ENCODE measurements at places on chromosomes 5 and 9.
A peak's percentile ranks its signal among the peaks of the same experiment; 100 is the strongest.

- peak; percentile 64 for DNase-seq
These were observed 7.7 kb downstream of the LHFPL2 start for GRCh38 chr5:78640662-78641474.

- DNase-seq = no peak
These were observed 41.6 kb downstream of the PTAR1 start for GRCh38 chr9:69718218-69718617.

GRCh38 chr5:135662683-135663082 lies 83.9 kb upstream of the CXCL14 start:
- no peak for DNase-seq

- no peak for DNase-seq
These were observed 28.8 kb downstream of the AHRR start for GRCh38 chr5:350355-350754.

- DNase-seq = no peak
These were observed 597.3 kb upstream of the SGCD start for GRCh38 chr5:155729684-155730059.

DNA sequence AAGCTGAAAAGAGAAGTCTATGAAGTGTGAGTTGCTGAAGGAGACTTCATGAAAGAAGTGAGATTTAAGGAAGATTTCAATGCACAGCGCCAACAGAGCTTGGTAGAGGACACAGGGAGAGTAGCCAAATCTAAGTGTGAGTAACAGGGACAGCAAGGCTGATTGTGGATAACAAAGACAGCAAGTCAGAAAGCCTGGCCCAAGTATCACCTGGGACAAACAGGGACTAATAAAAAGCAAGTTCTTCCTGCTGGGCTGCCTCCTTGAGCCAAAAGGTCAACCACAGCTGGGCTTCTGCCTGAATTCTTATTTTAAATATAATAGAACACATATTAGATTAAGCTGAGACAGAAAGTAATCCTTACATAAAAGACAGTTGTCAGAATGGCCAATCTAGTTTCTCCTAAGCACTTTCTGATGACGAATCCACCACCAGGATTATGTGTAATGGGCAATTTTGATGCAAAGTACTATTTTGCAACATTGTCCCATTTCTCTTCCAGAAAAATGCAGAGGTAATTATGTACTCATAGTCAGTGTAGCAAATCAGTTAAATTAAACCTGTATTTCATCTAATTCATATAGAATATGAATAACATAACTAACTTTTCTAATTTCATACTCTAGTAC lies 73.8 kb downstream of the MAPKAP1 start:
- no peak for DNase-seq

- peak; percentile 73 for DNase-seq
These were observed 111.9 kb downstream of the FEM1C start for GRCh38 chr5:115432691-115433090.

DNA sequence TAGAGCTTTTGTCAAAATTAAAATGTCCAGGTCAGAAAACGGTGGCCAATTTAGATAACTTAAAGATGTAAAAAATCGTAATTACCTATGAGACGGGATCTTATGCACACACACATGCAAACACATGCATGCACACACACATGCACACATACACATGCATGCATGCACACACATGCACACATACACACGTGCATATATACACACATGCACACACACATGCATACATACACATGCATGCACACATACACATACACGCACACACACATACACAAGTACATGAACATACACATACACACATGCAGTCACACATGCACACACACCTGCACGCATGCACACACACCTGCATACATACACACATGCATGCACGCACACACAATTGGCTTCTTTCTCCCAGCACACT lies 362.0 kb downstream of the IRX1 start:
- no peak for DNase-seq

GRCh38 chr5:154369682-154370081 lies 76.1 kb upstream of the SAP30L start:
- DNase-seq = no peak

GRCh38 chr9:8351436-8351835 lies 551.9 kb upstream of the DMAC1 start:
- no peak for DNase-seq

DNA sequence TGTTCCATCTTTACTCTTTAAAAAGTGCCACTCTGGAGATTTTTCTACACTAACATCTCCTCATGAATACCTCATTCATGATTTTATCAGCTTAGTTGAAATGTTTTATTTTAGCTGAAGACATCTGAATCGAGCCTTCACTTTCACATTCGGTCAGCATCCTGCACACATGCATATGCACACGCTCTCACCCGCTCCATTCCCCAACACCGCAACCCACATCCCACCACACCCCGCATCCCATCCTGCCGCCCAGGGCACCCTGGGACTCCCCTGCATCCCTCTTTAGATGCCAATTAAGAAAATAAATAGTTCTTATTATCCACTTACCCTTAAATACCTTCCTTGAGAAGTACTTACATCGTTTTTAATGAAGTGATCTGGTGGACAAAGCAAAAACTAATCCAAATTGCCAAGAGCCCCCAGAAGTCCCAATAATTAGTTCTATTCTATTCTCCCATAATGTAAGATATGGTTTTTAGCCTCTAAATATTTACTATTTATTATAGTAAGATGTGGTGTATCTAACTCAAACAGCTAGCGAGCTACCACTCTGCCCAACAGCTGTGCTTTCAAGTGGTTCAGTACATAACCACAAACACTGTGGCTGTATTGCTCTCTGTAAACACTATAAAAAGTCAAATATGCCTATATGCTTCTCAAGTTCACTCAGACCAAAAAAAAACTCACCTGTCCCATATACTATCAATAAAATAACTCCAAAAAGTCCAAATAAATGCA lies 38.2 kb downstream of the GZMK start:
- no peak for DNase-seq

DNA sequence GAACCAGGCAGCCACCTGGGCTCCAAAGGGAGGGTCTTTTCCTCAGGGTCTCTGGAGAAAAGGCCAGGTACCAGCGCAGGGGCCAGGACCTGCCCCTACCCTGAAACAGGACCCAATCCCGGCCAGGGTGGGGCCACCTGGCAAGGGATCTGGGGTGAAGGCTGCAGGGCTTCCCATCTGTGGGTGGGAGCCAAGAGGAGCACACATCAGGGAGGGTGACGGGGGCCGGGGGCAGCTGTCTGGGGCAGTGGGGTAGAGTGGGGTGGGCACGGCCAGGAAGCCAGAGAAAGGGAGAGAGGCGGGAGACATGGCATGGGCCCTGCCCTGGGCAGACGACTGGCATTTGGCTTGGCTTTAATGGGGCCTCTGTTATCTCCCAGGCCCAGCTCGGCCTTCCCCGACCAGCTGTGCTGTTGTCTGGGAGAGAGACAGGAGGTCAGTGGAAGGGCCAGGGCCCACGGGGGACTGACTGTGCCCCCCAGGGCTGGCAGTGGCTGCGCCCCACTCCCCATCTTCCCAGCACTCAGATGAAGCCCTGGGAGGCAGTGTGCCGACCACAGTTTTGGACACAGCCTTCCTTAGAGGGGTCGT lies 57.2 kb upstream of the RNF130 start:
- no peak for DNase-seq

DNA sequence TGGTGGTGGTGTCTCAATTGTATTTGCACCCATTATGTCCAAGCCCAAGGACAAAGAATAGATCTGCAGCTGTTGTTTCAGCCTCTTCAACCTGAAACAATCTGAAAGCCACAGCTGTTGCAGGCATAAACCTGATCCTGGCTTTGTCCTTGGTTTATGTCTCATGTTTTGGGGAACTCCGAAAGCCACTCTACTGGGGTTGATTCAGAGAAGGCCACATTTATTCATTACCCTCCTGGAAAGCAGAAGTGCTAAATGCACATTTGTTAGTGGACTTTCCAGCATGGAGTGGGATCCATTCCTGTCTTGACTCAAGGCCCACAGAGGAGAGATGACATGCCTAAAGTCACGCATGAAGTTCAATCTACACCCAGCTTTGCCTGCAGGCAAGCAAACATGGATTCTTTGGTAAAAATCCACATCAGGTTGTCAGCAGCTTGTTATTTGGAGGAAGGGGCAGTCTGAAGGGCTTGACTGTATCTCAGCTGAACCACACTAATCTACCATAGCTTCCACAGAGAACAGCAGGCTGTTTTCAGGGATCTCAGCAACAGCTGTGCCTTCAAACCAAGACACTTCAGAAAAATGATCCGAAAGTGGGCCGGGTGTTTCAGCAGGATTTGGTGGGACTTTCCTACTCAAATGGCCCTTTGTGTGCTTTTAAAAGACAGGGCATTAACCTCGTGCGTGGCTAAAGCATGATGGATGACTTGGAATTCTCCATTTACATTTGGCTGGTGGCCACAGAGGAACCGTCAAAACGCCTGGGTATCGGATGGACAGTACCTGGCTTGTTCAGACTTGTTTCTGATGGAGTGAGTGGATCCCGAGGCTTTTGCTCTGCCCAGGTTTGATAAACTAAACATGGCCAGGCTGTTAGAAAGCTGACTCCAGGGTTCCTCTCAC lies 36.2 kb upstream of the ADAM19 start:
- peak; percentile 64 for DNase-seq

DNA sequence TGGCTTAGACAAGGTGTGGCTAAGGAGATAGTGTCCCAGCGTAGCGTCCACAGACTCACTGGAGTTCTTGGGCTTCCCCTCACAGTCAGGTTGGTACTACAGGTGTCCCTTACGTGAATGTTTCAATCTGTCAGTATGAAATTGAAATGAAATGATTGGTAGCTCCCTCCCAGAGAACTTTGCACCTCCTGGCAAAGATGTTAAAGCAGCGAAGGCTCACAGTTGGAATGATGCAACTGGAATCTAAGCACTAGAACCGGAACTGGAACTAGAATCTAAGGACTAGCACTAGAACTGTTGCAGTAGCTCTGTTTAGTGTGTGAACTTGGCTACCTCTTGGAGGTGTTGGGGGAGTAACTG lies 1.1 kb downstream of the SLC31A1 start:
- no peak for DNase-seq

DNA sequence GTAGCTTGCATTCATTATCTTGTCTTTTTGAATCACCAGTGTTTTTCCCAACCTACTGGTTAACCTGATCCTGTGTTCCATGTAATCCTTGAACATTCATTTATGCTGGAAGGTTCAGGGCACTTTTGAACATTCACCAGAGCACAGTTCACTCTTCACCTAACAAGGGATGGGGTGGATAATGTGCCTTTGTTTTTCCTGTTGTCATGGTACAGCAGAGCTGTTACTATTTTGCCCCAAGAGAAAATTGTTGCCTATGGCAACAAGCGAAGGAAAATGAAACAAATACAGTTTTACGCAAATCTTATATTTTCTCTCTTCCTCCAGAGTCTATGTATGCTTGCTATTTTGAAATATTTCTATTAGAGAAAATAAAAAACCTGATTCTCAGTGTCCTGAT lies 60.3 kb upstream of the RIOK2 start:
- DNase-seq = no peak

DNA sequence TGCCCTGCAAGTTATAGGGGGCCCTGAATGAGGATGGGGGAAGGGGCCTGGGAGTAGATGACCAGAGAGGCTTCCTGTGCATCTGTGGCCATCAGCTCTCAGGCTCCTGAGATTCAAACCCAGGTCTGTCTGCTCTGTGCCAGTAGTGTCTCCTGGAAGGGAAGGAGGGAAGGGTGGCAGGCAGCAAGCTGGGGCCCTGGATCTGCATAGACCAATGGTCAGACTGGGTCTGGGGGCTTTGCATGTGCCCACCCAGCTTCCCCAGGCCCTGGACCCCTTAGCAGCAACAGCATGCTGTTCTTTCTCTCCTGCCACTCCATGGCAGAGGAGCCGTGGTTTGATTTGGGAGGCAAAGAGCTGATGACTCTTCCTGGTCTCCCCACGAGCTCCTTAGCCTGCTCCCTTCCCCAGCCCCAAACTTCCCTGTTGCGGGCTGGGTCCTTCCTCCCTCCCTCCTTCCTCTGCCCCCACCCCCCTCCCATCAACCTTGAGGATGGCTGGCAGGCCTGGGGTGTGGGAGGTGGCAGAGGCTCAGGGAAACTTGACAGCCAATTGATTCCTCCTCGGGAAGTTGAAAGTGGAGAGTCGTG lies 31.6 kb downstream of the DAB2IP start:
- no peak for DNase-seq

GRCh38 chr5:132396589-132397031 lies 27.1 kb downstream of the SLC22A5 start:
- no peak for DNase-seq

GRCh38 chr9:106107716-106108115 lies 413.4 kb downstream of the TMEM38B start:
- DNase-seq = no peak

GRCh38 chr9:78713614-78714405 lies 416.9 kb downstream of the PSAT1 start:
- DNase-seq = peak; percentile 85

- no peak for DNase-seq
These were observed 64.4 kb downstream of the FAM114A2 start for GRCh38 chr5:153974131-153974812.

GRCh38 chr5:122770477-122770876 lies 4.4 kb upstream of the SNX2 start:
- DNase-seq = peak; percentile 59

- no peak for DNase-seq
These were observed 174.6 kb upstream of the ZNF608 start for GRCh38 chr5:124920909-124921666.

DNA sequence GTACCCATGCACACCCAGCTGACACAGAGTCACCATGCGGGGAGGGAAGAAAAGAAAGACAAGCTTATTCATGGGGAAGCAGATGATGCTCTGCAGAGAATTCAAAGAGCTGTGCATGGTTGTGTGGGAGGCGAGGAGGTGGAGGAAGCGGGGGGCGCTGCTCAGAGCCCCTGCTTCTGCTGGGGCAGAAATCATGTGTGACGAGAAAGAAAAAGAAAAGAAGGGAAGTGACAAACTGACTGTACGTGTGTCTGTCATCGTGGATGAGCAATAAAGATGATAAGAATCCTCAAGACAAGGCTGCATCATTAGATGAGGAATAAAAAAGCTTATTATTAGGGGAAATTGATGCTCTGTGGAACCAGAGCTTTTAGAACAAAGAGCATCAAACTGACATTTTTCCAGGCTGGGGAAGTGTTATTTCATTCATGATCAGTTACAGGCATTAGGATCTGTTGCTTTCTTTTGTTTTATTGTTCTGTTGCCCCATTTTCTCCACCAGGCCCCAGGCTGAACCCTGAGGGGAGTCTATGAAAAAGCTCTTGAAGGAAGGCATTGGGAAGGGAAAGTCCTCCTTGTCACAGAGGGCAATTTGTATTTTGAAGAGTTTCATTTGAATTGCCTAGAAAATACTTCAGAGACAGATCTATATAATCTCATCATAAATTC lies 20.3 kb upstream of the SH3RF2 start:
- DNase-seq = no peak

DNA sequence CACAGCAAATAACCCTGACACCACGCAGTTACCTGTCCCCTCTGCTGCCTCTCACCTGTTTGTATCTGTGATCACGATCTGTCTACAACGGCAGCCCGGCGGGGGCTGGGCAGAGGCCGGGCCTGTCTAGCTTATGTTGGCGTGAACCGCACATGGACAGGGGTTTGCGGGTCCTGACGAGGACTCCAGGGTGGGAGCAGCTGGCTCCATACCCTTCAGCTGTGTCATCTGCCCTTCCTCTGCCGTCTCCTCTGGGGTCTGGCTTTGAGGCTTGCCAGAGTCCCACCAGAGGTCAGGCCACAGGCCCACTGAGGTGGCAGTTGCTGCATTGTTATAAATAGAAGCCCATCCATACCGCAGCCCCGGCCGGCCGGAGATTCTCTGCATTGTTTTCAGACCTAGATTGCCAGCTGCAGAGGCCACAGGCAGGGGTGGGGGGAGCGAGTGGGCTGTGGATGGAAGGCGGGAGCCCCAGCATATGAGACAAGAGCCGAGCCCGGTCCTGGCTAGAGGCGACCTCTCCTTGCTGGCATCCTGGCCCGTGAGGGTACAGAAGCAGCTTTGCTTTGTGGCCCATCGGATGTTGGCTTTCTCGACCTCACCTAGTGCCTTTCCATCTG lies 37.8 kb downstream of the FAM78A start:
- peak; percentile 87 for DNase-seq

All from astrocyte (in vitro differentiated cells and primary cell).